ENCODE measurements at places on chromosomes 12 and 14.

GRCh38 chr14:38490273-38490672 is 234.4 kb upstream of the CLEC14A start:
- no peak for DNase-seq

- DNase-seq = no peak
Measured at GRCh38 chr14:95253039-95253630, 66.6 kb downstream of the CLMN start.

DNA sequence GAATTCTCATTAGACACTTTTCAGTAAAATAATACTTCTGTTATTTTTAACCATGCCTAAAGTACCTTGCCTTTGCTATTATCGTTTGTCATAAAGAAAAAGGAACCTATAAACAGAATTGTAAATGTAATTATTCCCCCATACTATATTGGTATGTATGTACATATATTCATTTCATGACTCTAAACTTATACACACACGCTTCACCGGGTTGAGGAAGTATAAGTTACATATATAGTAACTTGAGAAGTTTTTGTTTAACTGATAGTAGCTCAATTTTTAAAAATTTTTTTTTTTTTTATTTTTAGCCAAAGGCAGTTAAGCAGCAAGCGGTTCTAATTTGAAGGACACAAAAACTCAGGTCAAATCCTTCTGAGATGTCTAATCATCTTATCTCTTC is 107.6 kb downstream of the PLEKHG7 start:
- no peak for DNase-seq

- no peak for DNase-seq
Measured at GRCh38 chr14:102138961-102139285, 774 bp upstream of the WDR20 start.

GRCh38 chr12:109632342-109632741 is 58.7 kb downstream of the MVK start:
- DNase-seq = no peak

DNA sequence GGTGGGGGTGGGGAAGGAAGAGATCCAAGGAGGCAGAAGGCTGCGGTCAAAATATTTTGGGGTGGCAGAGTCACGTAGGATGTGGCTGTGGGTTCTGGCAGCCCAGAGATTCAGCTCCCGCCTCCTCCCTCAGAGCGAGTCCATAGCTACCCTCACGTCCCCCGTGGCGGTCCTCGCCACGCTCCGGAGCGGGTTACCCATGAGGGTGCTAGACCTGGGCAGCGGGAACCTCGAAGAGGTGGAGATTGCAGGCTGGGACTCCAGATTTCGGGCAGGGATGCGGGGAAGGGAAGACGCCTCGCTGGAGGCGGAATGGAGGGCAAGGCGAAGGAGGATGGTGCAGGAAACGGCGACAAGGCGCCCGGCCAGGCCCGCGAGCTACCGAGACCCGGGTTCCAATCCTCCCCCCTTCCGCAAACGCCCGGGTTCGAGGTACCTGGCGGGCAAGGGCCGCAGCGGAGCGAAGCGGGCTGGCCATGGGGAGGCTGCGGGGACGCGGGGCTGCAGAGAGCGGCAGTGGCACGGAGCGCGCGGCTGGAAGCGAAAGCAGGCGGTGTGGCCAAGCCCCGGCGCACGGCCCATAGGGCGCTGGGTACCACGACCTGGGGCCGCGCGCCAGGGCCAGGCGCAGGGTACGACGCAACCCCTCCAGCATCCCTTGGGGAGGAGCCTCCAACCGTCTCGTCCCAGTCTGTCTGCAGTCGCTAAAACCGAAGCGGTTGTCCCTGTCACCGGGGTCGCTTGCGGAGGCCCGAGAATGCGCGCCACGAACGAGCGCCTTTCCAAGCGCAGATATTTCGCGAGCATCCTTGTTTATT is 46.2 kb downstream of the BCAT1 start:
- DNase-seq = no peak

DNA sequence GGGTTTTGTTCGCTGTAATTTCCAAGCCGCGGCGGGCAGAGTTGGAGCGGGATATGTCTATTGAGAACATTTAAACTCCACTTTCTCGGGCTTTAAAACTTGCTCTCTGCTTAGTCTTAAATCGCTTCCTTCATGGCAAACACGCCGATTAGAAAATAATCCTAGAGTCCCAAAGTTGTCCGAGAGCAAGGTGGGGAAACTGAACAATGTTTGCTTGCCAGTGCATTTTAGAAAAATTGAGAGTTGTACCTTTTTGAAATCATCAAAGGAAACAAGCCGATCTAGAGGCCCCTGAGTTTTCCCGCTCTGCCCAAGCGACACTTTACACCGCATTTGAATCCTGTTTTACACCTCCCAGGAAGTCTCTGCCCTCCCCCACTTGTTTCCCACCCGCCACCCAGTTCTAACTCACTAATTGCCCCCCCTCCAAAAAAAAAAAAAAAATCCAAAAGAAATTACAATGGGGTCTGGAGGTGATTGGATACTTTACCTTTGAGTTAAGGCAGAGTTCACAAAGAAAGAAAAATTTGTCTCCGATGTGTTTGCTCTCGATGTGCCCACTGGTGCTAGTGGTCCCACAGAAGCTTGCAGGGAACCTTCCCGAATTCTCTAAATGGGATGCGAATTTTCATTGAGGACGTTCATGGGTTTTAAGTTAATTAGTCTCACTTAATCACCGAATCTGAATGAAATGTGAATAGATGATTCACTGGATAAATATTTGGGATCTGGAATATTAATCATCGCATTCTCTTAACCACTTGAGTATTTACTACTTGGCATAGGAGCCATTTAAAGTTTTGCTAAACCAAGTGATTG is 2.3 kb downstream of the HMGA2 start:
- no peak for DNase-seq

DNA sequence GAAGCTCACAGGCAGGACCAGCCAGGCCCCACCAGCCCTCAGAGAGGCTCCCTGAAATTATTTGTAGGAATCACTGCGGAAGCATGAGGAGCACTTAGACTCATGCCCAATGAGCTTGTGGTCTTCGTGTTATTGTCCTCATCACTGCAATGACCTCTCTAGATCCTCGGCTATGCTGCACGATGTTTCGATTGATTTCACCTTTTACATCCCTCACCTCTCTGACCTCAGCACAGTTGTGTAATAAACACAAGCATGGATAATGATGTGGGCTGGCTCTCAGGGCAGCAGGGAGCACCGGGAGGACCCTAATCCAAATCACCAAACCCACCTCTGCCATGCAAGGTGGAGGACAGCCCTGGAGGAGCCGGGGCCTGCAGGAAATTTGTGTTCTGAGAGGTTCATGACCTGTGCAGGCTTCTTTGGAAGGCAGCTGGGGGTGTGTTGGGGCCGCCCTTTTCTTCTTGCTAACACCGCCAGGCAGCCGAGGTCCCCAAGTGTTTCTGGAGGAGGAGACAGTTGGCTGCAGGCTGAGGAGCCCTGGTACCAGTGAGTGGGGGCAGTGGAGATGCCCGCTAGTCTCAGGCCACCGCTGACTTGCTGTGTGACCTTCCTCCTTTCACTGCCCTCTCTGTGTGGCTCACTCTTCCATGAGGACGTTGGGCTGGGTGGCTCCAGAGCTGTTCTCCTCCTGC is 29.5 kb upstream of the EML1 start:
- DNase-seq = no peak

DNA sequence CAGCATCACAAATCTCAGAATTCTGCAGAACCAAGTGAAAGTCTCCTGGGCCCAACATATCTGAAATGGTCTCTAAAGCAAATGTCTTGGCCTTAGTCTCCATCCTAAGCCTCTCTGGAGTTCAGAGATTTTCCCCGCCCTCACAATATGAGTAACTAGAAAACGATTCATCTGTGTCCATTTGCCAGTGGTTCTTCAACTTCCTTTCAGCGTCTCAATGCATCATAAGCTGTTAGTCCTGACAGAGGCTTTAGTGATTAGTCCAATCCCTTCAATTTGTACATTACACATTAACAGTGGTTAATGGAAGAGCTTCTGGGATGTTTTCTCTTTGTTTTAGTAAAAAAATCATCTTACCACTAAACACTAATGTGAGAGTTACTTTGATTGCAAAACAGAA is 17.4 kb downstream of the NPC2 start:
- DNase-seq = no peak

GRCh38 chr12:129071362-129071761 is 218.1 kb downstream of the GLT1D1 start:
- no peak for DNase-seq

DNA sequence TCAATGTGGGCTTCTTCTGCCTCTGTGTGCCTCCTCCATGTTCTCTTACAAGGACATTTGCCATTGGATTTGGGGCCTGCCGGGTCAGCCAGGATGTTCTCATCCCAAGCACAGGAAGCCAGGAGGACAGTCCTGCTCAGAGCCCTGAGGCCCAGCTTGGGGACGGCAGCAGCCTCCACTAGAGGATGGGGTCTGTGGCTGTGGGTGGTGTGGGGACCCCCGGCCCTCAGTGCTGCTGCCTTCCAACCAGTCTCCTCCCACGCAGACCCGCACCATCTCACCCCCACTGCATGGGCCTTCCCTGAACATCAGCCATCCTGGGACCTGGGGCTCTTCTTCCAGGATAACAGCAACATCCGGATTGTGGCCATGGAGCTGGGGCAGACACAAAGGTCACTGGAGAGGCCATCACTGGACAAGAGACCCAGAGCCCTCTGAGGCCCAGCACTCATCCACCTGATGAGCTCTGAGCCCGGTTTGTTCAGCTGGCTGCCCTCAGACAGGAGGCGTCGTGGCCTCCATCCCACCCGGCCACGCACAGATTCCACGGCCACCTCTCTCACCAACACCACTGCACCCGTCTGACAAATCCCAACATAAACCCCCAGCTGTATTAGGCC is 56.5 kb upstream of the C14orf180 start:
- no peak for DNase-seq

- peak; percentile 11 for DNase-seq
Measured at GRCh38 chr12:123363740-123364531, 711 bp downstream of the SBNO1 start.

DNA sequence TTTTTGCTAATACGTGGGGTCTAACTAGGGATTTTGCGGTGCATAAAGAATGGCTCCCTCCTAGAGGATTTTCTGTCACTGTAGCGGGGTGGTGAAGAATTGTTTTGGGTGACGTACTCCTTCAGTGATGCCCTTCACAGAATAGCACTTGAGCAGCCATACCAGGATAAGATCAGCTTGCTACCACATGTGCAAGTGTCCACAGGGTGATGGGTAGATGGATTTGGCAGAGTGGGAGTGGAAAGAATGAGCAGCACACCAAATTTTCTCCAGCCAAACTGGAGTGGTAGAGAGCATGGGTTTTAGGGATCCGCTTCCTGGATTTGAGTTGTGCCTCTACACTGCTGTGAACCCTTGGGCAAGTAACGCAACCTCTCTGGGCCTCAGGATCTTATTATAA is 2.3 kb downstream of the TCP11L2 start:
- no peak for DNase-seq

DNA sequence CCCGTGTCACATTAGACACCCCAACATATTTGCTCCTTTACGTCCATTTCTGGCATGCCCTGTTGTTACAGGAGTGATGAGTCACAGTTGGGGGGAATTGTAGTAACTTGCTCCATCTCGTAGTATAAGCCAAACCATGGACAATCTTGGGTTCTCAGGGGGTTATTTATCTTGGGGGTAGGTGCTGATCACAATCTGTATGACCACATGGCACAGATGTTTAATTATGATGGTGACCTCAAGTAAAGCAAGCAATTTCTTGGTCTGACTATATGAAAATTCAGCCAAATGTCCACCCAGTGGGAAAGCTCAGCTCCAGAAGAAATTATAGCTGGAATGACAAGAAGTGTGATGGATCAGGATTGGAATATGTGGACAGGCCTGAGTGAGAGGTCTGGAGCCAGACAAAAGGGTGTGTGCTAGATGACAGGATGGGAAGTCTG is 32.1 kb upstream of the STON2 start:
- no peak for DNase-seq

GRCh38 chr12:121033625-121034349 is 5.3 kb downstream of the OASL start:
- DNase-seq = peak; percentile 33

- DNase-seq = no peak
Measured at GRCh38 chr12:82176026-82176425, 182.2 kb downstream of the CCDC59 start.

DNA sequence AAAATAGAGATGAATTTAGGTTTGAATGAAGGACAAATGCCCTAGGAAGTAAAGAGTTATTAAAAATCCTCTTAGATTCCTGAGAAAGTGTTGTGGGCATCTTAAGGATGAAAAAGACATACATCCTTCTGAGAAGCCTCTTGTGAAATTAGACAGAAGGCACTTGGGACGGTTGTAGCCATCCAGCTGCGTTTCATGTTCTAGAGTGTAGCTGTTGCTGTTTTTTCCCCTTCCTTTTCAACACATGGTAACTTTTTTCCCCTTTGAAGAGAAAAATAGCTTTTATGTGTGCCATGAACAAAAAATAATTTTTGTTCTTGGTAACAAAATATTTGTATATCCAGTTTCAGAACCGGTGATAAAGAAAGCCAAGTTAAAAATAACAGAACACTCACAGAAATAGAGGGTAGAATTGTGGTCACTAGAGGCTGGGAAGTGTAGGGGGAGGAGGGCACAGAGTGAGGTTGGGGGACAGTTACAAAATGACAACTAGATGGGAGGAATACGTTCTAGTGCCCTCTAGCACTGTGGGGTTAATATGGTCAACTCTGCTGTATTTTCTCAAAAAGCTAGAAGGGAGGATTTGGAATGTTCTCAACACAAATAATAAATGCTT is 58.4 kb downstream of the PTHLH start:
- no peak for DNase-seq

GRCh38 chr14:43872752-43873655 is 634.1 kb downstream of the FSCB start:
- no peak for DNase-seq

DNA sequence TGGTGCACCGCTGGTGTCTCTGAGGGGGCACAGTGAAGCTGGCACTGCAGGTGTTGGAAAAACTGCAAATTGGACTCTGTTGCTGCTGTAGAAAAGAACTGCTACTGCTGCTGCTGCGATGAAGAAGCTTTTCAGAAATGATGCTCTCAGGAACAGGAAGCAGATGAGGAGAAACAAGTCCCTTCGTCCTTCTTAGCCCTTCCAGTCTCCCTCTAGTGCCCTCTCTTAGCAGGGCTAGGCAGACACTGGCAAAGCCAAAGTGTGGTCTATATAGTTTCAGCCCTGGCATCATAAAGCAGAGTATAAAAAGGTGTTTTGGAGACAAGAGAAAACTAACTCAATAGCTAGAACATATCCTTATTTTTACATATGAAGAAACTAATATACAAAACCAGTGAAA is 174.5 kb downstream of the MYRFL start:
- DNase-seq = no peak

DNA sequence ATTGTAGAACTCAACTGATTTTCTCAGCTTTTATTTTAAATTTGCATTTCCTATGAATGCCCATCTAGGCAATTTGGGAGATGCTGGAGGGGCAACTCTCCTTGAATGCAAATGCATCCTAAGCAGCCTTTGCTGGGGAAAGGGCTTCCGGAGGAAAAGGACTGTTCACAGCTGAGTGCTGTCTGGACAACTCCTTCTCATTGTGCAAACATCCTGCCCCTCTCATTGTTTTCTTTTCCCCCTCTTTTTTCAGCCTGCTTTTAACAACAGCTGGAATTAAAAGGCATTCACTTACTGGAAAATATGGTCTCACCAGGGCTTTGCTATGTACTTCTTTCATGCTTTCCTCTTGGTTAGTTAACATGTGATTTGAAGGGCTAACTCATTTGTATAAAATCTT is 397.8 kb downstream of the FUT8 start:
- no peak for DNase-seq
